Muscle of leg (tissue), 16 donors: ENCODE measurements at places on chromosomes 12 and 14. TPM values are rescaled to one million over a fixed set of nuclear protein-coding genes. Genes with fewer than 3 reads are reported as not detected.

Gene LPAR5
- total RNA-seq: 0.58 TPM

Gene SLIRP
- total RNA-seq: 180 TPM

Gene SRRM4
- 0.13 TPM for total RNA-seq

Gene DIO3
- 3.3 TPM for total RNA-seq

Gene AQP2
- not detected for total RNA-seq

Gene CRADD
- 13.4 TPM for total RNA-seq
